ENCODE measurements at places on chromosomes 11 and 22. TPM values are rescaled to one million over a fixed set of nuclear protein-coding genes. Genes with fewer than 3 reads are reported as not detected.
A peak's percentile ranks its signal among the peaks of the same experiment; 100 is the strongest.

DNA sequence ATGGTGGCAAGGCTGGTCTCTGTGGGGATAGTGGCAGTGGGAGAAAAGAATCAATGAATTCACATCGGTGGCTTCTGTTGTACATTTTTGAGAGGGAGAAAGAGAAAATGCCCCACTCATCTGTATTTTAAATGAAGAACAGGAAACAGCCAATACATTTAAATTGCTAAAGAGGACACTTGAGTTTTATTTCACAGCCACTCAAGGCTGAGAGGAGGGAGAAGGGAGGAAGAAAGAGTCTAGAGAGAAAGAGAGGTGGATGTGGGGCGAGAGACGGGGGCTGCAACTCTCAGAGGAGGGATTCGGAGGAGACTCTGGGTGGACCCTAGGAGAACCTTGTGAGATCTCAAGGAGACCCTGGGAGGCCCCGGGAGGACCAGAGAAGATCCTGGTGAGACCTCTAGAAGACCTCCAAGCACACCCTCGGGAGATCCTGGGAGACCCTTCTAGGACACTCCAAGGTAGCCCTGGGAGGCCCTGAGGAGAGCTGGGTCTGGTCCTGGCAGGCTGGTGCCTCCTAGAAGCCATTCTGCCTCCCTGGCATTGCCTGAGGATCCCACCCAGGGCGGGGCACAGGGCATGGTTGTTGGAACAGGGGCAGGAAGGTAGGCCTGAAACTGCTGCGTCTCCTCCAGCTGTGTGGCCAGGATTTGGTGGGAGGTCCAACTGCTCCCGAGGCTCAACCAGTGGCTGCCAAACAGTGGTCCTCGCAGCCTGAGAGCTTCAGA is 91.0 kb upstream of the SHISAL1 start:
- H3K4me3 ChIP-seq, result no peak overlapping the region
- no peaks in the 10 kb centered on the region for H3K27me3 ChIP-seq
- no peak overlapping the region for H3K27ac ChIP-seq
- no peaks in the 10 kb centered on the region for H3K4me1 ChIP-seq

DNA sequence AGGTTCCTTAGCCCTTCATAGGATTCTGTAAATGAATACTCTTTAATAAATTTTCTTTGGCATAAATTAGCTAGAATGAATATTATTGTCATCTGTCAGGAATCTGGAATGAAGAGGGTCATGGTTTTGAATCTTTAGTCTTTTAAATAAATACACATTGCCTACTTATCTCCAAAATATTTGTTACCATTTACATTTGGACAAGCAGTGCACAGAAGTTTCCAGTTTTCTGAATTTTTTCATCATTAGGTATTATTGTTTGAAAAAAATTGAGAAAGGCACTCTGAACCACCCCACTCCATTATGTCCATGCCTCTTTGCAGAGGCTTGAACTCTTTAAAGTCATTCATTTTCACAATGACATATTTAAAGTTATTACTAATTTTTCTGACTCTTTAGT is 549.0 kb upstream of the LUZP2 start:
- H3K4me3 ChIP-seq, result no peak overlapping the region
- no peaks in the 10 kb centered on the region for H3K27me3 ChIP-seq
- H3K27ac ChIP-seq, result no peak overlapping the region
- no peaks in the 10 kb centered on the region for H3K4me1 ChIP-seq
- H3K36me3 ChIP-seq, result no peaks in the 10 kb centered on the region

Gene BATF2
- 1.8 TPM for total RNA-seq

- no peak for DNase-seq
- no peaks in the 10 kb centered on the region for H3K27me3 ChIP-seq
- peak overlapping the region; percentile 99 for H3K27ac ChIP-seq
- no peaks in the 10 kb centered on the region for H3K4me1 ChIP-seq
Observed at GRCh38 chr22:17638182-17638431, 450 bp upstream of the BCL2L13 start.

DNA sequence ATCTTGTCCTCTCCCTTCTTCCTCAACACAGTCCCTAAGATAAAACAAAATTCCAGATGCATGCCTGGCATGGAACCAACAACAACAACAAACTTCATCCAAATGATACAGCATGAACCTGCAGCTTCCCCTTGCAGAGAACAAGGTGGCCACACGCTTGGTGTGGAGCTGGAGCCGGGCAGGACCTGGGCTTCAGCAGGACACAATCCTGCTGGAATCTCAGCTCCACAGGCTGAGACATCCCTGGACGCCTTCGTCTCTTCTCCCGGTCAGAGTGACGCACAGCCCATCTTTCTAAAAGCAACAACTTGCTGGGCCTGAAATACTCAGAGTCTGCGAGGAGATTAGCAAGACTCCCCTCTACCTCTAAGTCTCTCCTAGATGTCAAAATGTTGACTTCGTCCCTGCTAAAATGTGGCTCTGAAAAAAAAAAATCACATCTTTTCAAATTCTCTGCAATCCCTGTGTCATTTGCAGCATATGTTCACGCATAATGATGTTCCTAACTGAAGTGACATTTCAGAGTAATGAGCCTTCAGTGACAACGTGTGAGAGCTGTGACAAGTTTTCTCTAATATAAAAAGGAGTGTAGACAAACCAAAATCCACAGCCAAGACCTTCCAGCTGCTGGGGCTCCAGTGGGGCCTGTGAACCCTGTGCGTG is 1232.3 kb downstream of the TBC1D22A start:
- no peaks in the 10 kb centered on the region for H3K27me3 ChIP-seq
- no peaks in the 10 kb centered on the region for H3K4me1 ChIP-seq
- H3K27ac ChIP-seq, result no peak overlapping the region

DNA sequence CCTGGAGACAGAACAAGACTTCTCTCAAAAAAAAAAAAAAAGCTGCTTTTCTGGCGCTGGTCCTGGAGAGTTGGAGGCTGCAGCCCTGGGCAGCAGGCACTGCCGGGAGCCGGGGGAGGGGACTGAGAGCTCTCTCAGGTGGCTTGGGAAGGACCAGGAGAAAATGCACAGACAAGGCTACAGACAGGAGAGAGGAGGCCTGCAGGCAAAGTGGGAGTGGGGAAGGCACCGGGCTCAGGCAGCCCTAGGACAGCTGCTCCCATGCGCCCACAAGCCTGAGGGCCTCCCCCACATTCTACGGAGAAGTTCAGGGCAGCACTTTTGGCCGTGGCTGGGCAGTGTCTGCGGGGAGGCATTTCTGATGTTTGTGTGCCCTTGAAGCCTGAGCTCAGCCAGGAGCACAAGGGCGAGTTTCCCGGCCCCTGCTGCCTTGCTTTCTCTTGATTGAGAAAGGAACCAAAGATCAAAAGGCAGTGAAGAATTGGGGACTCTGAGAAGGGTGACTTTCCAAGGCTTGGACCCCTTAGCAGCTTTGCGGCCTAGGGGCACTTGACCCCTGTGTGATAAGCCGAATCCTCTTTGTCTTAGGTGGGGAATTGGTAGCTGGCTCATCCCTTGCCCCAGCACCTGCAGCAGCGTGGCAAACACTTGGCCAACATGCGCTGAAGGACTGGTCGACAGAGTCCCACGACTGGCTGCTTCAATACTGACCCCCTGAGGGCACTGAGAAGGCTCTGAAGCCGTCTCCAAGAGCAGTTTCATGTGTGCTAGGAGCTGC is 35.3 kb downstream of the PPM1F start:
- H3K4me1 ChIP-seq, result peaks cover 10% of the 10 kb centered on the region
- no peak overlapping the region for H3K4me3 ChIP-seq
- no peak overlapping the region for H3K27ac ChIP-seq

- no peak overlapping the region for H3K4me3 ChIP-seq
- H3K27ac ChIP-seq, result no peak overlapping the region
- H3K36me3 ChIP-seq, result no peaks in the 10 kb centered on the region
- DNase-seq, result no peak
- no peaks in the 10 kb centered on the region for H3K4me1 ChIP-seq
Observed at GRCh38 chr11:71425860-71426259, 22.3 kb downstream of the DHCR7 start.

Gene IL18
- 5.8 TPM for total RNA-seq

DNA sequence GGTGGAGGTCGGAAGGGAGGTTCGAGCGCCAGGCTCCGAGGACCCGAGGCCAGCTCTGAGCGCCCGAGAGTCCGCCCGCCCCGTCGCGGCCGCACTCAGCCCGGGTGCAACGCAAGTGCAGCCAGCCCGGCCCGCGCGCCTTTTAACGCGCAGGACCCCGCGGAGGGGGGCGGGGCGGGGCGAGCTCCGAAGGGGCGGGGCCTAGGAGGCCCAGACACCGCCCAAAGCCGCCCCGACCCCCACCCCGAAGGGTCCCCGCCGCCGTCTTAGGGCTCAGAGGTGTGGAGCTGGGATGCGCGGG is at the start of gene PHOX2A:
Gene PHOX2A, minus strand, starts transcription at position 117 of the 301 bp plus-strand sequence. CDS start 172 bp downstream, outside the sequence.
- DNase-seq, result no peak
- no peaks in the 10 kb centered on the region for H3K36me3 ChIP-seq
- H3K27me3 ChIP-seq, result peaks cover 51% of the 10 kb centered on the region

GRCh38 chr22:47152236-47152635 is 389.8 kb downstream of the TBC1D22A start:
- no peaks in the 10 kb centered on the region for H3K27me3 ChIP-seq
- no peaks in the 10 kb centered on the region for H3K36me3 ChIP-seq
- no peak overlapping the region for H3K27ac ChIP-seq
- no peak overlapping the region for H3K4me3 ChIP-seq
- DNase-seq, result no peak
- H3K4me1 ChIP-seq, result no peaks in the 10 kb centered on the region

Gene CALCA
- total RNA-seq, result 0.66 TPM

Gene CCDC89
- total RNA-seq, result 3.0 TPM

GRCh38 chr22:24496661-24497060 is 1.5 kb downstream of the UPB1 start:
- no peaks in the 10 kb centered on the region for H3K36me3 ChIP-seq
- no peaks in the 10 kb centered on the region for H3K4me1 ChIP-seq
- peaks cover 7% of the 10 kb centered on the region for H3K27me3 ChIP-seq
- H3K27ac ChIP-seq, result no peak overlapping the region
- H3K4me3 ChIP-seq, result no peak overlapping the region

Gene PLA2G3
- total RNA-seq, result not detected

Gene OR10A2
- not detected for total RNA-seq

GRCh38 chr11:47308050-47308823 is 38.3 kb downstream of the MADD start:
- no peaks in the 10 kb centered on the region for H3K4me1 ChIP-seq
- DNase-seq, result no peak
- no peak overlapping the region for H3K4me3 ChIP-seq
- H3K36me3 ChIP-seq, result peaks cover 73% of the 10 kb centered on the region

DNA sequence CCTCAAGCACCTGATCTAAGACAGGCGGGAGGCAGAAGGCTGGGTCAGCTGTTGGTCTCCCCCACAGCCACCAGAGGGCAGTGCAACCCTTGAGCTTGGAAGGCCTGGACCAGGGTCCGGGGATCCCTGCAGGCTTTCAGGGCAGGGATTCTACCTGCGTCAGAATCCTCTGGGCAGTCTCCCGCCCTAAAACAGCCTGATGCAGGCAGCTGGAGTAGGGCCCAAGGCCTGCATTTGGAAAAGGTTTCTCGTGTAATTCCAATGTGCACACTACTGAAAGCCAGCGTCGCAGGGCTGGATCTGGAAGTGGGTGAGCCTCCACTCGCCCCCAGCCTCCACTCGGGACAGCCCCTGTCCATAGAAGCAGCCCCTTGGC is 31.8 kb downstream of the BID start:
- no peak overlapping the region for H3K27ac ChIP-seq
- no peaks in the 10 kb centered on the region for H3K27me3 ChIP-seq
- peak; percentile 77 for DNase-seq

DNA sequence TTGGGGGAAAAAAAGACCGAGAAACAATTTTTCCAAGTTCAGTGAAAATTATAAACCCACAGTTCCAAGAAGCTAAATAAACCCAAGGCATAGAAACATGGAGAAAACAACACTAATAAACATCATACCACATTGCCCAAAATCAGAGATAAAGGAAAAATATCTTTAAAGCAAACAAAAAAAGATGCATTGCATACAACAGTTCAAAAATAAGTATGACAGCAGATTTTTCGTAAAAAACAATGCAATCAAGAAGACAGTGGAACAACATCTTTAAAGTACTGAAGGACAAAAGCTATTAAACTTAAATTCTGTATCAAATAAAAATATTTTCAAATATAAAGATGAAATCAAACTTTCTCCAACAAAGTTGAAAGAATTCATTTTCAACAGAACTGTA is 921.3 kb downstream of the METTL15 start:
- H3K4me1 ChIP-seq, result no peaks in the 10 kb centered on the region
- H3K4me3 ChIP-seq, result no peak overlapping the region
- no peaks in the 10 kb centered on the region for H3K36me3 ChIP-seq

DNA sequence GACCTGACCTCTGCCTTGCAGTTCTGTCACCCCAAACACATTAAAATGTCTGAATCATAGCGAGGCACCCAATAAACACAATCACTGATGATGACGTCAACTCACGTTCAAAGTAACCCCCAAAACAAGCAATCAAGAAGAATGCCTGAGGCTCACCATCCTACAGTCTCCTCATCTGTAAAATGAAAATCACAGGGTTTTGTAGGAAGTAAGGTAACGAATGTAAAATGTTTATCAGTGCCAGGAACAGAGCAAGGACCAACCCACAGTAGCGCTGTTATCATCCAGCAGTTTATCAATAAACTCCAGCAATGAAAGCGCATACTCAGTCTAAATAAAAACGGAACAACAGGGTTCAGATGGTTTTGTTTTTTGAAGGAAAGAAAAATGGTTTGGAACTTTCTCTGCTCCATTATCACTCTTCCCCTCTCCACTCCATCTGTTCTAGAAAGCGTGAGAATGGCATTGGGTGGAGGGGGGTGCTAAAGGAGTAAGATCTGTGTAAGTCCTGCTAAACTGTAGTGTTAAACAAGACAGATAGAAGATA is 110.5 kb downstream of the MICAL3 start:
- no peaks in the 10 kb centered on the region for H3K27me3 ChIP-seq
- peaks cover 69% of the 10 kb centered on the region for H3K4me1 ChIP-seq
- peak overlapping the region; percentile 86 for H3K27ac ChIP-seq

- H3K4me3 ChIP-seq, result no peak overlapping the region
- H3K27me3 ChIP-seq, result no peaks in the 10 kb centered on the region
- no peak for DNase-seq
- H3K27ac ChIP-seq, result no peak overlapping the region
- no peaks in the 10 kb centered on the region for H3K4me1 ChIP-seq
- H3K36me3 ChIP-seq, result no peaks in the 10 kb centered on the region
Observed at GRCh38 chr11:116348226-116348625, 424.6 kb downstream of the BUD13 start.

DNA sequence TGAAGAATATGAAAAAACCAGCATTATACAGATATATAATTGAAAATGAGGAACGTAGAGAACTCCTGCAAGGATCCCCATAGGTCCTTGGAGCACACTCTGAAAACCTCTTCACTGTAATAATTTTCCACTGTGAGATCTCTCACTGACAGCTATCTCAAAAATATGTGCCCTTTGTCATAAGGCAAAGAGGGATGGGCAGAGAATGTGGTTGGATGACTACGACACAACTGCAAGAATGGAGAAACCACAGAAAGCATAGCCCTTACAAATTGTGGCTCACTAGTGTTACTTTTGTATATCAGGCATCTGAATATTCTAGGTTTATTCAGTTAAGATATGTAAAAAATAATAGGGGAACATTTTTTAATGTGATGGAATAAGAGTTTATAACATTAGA is 7.9 kb upstream of the CTSC start:
- DNase-seq, result no peak
- H3K4me1 ChIP-seq, result no peaks in the 10 kb centered on the region
- H3K4me3 ChIP-seq, result no peak overlapping the region
- H3K36me3 ChIP-seq, result no peaks in the 10 kb centered on the region
- no peaks in the 10 kb centered on the region for H3K27me3 ChIP-seq
